SW 1271 (cell line): ENCODE measurements at places on chromosomes 12 and 14.

DNA sequence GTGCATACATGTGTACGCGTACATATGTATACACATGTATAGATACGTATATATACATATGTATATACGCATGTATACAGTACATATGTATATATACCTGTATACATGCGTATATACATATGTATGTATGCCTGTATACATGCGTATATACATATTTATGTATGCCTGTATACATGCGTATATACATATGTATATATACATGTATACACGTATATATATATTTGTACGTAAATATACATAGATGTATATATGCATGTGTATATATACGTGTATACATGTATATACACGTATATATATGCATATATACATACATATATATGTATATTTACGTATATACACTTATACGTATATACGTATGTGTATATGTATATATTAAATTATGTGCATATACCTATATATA is 93.9 kb upstream of the ABCD2 start:
- no peak for DNase-seq

- peak; percentile 26 for DNase-seq
These were observed 2.4 kb upstream of the WIF1 start for GRCh38 chr12:65123435-65124063.

- no peak for DNase-seq
These were observed 61.3 kb downstream of the ADCK1 start for GRCh38 chr14:77861201-77861600.

- DNase-seq, result no peak
These were observed 30.5 kb upstream of the SLC15A5 start for GRCh38 chr12:16307856-16308475.

DNA sequence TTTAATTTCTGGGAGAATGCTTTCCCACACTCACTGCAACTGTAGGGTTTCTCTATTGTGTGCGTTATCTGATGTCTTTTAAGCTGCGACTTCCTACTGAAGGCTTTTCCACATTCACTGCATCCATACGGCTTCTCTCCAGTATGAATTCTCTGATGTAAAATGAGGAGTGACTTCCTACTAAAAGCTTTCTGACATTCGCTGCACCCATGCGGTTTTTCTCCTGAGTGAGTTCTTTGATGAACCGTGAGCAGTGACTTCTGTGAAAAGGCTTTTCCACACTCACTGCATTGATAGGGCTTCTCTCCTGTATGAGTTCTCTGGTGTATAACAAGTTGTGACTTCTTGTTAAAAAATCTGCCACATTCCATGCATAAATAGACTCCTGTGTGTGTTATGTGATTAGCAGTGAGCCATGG is 29.7 kb downstream of the ZNF605 start:
- DNase-seq, result no peak

DNA sequence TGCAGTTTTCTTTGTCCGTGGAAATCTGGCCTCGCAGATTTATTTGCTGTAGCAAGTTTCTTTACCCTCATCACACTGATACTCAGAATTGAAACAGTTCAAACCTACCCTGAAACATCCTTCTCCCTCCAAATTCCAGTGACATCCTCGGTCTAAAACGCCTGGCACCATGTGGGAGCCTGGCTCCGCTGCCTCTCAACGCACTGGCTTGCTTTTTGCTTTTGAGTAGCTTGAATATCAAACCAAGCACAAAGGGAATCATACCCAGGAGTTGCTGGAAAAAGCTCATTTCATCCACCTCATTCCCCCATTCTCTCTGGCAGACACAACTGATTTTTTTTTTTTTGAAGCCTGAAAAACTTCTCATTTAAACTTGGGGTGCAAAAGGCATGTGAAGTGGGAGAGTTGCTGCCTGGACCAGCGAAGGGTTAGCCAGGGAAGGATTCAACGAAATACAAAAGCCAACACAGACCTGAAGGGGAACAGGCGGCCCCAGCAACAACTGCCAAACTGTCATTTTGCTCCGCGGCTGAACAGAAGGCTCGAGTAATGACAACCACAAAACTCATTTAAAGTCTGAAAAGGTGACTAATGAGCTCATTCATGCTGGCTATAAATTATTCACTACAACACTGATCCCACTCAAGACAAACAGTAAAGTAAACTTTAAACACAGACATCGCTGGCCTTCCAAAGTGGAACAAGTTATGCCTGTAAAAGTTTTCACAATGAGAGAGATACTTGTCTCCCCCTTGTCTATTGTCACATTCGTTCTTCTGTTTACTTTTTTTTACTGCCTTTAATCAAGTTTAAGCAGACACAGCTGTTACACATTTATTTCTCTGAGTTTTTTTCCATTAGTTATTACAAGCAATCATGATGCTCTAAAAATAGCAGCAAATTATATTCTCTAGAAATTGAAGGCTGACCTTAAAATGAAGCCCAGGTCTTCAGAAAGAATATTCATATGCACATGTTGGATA is 12.5 kb upstream of the FOXN3 start:
- no peak for DNase-seq

DNA sequence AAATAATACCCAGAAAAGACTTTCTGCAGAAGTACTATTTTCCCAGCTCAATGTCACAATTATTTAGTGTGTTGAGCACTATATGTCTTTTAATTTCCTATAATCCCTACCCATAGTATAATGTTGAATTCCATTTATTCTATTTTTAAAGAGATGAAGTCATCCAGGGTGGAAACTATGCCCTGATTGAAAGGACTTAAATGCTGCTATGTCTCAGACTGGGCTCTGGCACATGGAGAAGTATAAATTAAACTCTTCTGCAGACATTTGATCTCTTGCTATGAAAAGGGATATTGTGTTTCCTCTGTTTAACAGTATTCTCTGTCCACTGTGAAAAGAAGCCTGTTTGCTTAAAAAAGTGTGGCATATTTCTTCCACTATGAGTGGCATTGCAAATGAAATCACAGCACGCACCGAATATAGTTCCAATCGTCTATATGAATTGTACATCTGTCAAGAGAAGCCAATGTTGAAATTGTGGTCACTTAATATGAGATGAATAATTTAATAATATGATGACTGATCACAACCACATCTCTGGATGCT is 192.3 kb downstream of the BCAT1 start:
- no peak for DNase-seq

DNA sequence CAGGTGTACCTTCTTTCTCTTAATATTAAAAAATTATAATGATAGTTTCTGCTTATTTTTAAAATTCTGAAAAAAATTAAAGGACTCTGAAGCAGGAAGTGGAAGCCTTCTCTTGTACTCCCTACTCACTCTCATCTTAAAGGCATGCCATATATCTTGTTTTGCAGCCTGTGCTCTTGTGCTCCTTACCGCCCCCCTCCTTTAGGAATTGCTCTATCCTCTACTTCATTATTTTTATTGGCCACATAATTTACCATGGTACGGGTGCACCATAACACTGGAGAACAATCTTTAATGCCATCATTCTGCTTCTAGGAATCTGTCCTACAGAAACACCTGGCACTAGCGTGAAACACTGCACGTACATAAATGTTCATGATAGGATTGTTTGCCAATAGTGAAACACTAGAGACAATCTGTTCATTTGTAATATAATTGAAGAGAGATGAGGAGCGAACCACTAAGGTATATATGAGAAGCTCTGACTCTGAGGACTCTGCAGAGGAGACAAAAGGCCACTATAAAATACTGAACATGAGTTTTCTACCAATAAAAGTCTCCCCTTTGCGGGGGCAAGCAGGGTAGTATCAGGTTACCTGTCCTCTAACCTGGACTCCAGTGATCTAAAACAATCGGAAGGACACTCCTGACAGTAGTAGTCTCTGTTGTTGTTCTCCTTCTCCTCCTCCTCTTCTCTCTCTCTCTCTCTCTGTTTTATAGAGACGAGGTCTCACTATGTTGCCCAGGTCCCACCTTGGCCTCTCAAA is 6.3 kb upstream of the NYNRIN start:
- DNase-seq, result no peak

GRCh38 chr14:103177376-103177775 is 54.1 kb downstream of the TNFAIP2 start:
- no peak for DNase-seq

DNA sequence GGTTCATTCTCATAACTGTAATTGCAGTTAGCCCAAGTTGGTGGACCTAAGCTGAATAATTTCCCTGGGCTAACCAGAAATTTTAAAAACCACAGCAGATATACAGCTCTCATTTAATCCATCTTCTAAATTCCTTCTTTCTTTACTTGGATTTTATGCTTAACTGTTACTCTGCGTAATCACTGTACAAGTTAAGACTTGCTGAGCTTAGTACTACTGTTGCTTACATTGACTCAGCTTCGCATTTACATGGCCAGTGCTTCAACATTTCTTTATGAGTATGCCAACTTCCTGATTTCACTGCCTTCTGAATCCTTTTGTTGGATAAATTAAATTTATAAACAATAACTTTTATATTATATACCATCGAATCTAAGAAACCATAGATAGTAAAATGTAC is 147.4 kb downstream of the SLC38A4 start:
- no peak for DNase-seq

DNA sequence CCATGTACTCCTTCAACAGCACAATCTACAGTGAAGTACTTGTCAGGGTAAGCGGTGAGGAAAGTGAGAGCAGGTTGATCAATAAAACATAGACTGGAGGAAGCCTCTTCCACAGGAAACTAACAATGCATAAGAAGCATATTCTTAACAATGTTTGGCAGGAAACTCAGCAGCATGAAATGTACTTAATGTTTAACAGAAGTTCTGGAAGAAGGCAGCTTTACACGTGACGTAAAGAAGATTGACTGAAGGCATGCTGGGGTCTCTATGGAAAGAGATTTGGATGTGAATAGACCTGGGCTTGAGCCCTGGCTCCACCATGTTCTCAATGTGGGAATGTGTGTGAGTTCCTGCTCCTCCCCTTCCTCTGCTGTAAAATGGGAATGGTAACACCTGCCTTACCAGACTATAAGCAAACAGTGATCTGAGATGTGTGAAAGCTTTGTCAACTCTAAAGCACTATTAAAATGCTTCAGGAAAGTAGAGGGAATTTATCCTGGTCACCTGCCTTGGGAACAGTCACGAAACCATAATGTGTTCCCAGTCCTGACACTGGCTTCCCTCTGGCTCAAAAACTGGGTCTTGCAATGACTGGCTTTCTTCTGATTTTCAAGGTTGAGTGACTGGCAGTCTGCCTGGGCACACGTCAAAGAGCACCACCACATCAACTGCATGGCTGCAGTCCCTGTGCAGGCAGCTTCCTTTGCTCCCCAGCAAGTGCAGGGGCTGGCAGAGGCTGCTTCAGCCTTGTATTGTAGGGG is 384.6 kb downstream of the APAF1 start:
- DNase-seq, result no peak

DNA sequence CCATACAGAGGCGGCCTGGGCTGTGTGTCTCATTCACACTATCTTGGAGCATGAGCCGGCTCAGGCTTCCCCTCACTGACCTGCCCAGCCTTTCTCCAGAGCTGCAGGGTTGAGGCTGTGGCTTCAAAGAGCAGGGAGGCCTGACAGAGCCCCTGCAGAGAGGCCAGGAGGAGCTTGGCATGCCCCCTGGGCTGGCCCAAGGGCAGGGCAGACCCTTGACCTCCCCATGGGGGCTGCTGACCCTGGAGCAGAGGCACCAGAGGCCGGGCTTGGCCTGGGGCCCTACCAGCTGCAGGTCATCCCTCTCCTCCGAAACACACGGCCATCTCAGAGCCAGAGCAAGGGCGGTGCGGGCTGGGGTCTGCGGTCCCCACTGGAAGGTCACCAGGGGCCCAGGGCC is 46.6 kb upstream of the FZD10 start:
- DNase-seq, result no peak

GRCh38 chr12:124098101-124098757 is 125.2 kb downstream of the ZNF664 start:
- no peak for DNase-seq

- no peak for DNase-seq
These were observed 1.2 kb upstream of the SIVA1 start for GRCh38 chr14:104751539-104752422.

DNA sequence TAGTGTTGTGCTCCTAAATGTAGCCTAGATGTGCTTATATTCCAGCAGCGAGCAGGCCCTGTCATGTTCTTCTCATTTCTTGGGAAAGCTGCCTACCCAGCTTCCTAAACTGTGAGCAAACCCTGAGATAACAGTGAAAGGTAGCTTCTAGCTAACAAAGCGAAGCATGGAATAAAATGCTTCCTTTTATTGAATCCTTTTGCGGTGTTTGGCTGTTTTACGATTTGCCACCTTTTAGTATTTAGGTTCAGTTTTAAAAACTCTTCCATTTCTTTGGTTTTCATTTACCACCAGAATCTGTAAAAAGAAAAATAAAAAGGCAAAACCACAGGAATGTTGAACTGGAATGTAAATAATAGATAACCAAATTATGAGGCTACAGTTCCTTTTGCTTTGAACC is 5.0 kb upstream of the PKP2 start:
- no peak for DNase-seq

GRCh38 chr12:57765698-57766463 is 997 bp downstream of the CYP27B1 start:
- no peak for DNase-seq

DNA sequence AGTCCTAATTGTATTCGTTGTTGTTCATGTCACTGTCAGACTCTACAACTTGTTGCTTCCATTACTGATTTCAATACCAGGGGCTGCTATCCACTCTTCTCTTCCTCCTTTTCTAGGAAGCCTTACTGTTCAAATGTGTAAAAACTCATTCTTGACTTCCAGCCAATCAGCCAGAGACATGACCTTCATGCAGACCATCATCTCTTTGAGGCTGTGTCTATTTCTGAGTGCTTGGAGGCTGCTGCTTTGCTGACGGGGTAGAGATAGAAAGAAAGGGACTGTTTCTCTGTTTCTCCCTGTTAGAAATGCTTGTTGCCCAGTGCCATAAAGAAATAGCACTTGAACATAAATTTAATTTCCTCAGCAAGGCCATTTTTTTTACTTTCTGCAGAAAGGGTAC is 282.9 kb downstream of the RGS6 start:
- DNase-seq, result no peak

DNA sequence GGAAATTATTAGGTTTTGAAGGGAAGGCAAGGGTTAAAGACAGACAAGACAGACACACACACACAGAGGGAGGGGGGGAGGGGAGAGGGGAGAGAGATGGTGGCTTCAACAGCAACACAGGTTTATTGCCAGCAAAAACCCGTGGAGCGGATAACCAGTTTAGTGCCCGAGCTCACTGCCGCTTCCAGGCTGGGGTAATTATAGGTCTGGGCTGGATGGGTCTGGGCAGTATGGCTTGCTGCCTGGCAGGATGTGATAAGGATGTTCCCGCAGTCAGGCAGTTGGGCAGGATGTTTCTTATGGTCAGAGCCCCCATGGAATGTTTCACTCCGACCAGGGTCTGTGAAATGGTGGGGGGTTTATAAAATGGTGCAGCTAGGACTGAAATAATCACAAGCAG is 4.4 kb upstream of the TDRD9 start:
- DNase-seq, result no peak
